ENCODE measurements at places on chromosomes 7 and 10. TPM values are rescaled to one million over a fixed set of nuclear protein-coding genes. Genes with fewer than 3 reads are reported as not detected.

Gene ACADSB
- 9.2 TPM for total RNA-seq

Gene BLNK
- total RNA-seq: not detected

Gene COL1A2
- total RNA-seq: 0.16 TPM

Gene TCF7L2
- total RNA-seq: 24.3 TPM

Gene TMEM184A
- 15.3 TPM for total RNA-seq

Gene KCNMA1
- total RNA-seq: 75.8 TPM

Gene HMX2
- total RNA-seq: 0.15 TPM

Gene PRXL2A
- total RNA-seq: 46.5 TPM

Gene CPA4
- 12.3 TPM for total RNA-seq

Gene PDZD7
- 0.71 TPM for total RNA-seq

Gene TMEM178B
- 1.2 TPM for total RNA-seq

Gene TUBB8
- total RNA-seq: 0.11 TPM

Gene STEAP4
- 0.01 TPM for total RNA-seq

Gene TMEM72
- not detected for total RNA-seq

Gene CALHM2
- 4.9 TPM for total RNA-seq

Gene UNCX
- 0.07 TPM for total RNA-seq

Gene HOXA3
- total RNA-seq: 7.6 TPM

Gene FAM131B
- total RNA-seq: 0.36 TPM

Gene TLX1
- not detected for total RNA-seq

Gene INHBA
- 0.78 TPM for total RNA-seq

Gene FBXL13
- total RNA-seq: 0.42 TPM

Gene FAM180A
- total RNA-seq: not detected

Gene SPDYE8
- not detected for total RNA-seq

Gene SPDYE9
- not detected for total RNA-seq

Gene ANXA8
- 27.8 TPM for total RNA-seq

Gene HABP2
- total RNA-seq: 0.13 TPM

Gene MALRD1
- total RNA-seq: not detected

Gene CDNF
- total RNA-seq: 0.85 TPM

Gene DLG5
- 28.8 TPM for total RNA-seq

Gene TRPV6
- total RNA-seq: not detected

Gene PODXL
- total RNA-seq: 75.5 TPM

Gene TMEM176A
- not detected for total RNA-seq

Gene RBP3
- total RNA-seq: not detected

Gene SLC13A1
- not detected for total RNA-seq

Gene CUL1
- total RNA-seq: 52.4 TPM

Gene CUBN
- 0.25 TPM for total RNA-seq

Gene ZNF511
- total RNA-seq: 77.8 TPM

Gene CD36
- 0.21 TPM for total RNA-seq

Gene EVX1
- not detected for total RNA-seq

Gene AFAP1L2
- 23.6 TPM for total RNA-seq

Gene PPA1
- 215 TPM for total RNA-seq

Gene ANKRD61
- 0.50 TPM for total RNA-seq

Gene ST8SIA6
- 0.13 TPM for total RNA-seq

Gene CYP3A7
- total RNA-seq: not detected

Gene CUZD1
- 0.94 TPM for total RNA-seq

Gene PRRT4
- 0.19 TPM for total RNA-seq

Gene LIPK
- total RNA-seq: not detected

Gene SYT15
- total RNA-seq: 2.8 TPM

Gene RARRES2
- not detected for total RNA-seq

Gene CLDN15
- 16.5 TPM for total RNA-seq

Gene FKBP6
- not detected for total RNA-seq

Gene ABCC2
- 192 TPM for total RNA-seq

Gene FXYD4
- total RNA-seq: not detected

Gene CALML5
- not detected for total RNA-seq

Gene MYO3A
- not detected for total RNA-seq

Gene MBLAC1
- total RNA-seq: 2.3 TPM

Gene EPO
- total RNA-seq: not detected
